ENCODE measurements at places on chromosomes 12 and 14. TPM values are rescaled to one million over a fixed set of nuclear protein-coding genes. Genes with fewer than 3 reads are reported as not detected.
A peak's percentile ranks its signal among the peaks of the same experiment; 100 is the strongest.

RAN gene
- total RNA-seq = 1,332 TPM

ZNF385A gene
- total RNA-seq = 0.55 TPM

NTF3 gene
- total RNA-seq = not detected

NID2 gene
- 0.18 TPM for total RNA-seq

MIP gene
- not detected for total RNA-seq

C12orf60 gene
- 1.4 TPM for total RNA-seq

FAM186B gene
- total RNA-seq = 0.18 TPM

DNA sequence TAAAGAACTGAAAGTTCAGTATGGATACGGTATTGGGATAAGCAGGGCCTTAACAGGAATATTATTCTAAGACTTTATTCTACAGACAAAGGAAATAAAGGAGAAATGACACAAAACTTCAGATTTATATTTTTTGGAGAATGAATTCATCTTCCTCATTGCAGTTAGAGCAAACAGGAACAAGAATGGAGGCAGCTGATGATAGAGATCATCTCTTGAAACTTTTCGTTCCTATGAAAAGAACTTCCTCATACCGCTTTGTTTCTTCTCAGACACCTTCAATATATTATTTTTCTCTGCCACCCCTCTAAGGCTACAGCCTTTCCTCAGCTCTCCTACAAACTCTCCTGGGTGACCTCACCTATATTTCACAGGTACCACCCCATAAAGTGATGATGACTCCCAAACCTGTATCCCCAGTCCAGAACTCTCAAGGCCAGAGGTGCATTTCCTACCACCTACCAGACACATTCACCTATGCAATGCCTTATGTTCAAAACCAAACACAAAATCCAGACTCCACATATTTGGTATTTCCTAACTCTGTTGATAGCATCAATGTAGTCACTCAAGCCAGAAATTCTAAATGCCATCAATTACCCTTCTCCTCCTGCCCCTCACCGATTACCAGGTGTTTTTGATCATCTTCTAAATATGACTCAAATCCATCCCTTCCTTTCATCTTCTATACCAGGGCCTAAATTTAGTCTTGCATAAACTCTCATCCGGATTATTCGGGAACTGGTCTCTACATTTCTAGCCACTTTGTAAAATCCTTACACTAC is 7.4 kb downstream of the MAP4K5 start:
- H3K27ac ChIP-seq = no peak overlapping the region
- H3K36me3 ChIP-seq = peaks cover 20% of the 10 kb centered on the region
- H3K4me1 ChIP-seq = peaks cover 56% of the 10 kb centered on the region

GRCh38 chr12:68954811-68955210 is 21.8 kb upstream of the CPM start:
- H3K36me3 ChIP-seq = peaks cover 2% of the 10 kb centered on the region
- H3K27ac ChIP-seq = no peak overlapping the region
- peaks cover 22% of the 10 kb centered on the region for H3K4me1 ChIP-seq
- DNase-seq = no peak

- H3K27ac ChIP-seq = no peak within 1 kb of the TSS
- no peak for DNase-seq
- peaks cover 12% of the 10 kb centered on the region for H3K4me1 ChIP-seq
- H3K27me3 ChIP-seq = peaks cover 66% of the 10 kb centered on the region
- H3K36me3 ChIP-seq = no peaks in the 10 kb centered on the region
Observed at GRCh38 chr14:92323011-92323915, at the start of gene SLC24A4. TSS of gene SLC24A4 (plus strand) at chr14:92323165. CDS start at chr14:92323831, 666 bp downstream.

DNA sequence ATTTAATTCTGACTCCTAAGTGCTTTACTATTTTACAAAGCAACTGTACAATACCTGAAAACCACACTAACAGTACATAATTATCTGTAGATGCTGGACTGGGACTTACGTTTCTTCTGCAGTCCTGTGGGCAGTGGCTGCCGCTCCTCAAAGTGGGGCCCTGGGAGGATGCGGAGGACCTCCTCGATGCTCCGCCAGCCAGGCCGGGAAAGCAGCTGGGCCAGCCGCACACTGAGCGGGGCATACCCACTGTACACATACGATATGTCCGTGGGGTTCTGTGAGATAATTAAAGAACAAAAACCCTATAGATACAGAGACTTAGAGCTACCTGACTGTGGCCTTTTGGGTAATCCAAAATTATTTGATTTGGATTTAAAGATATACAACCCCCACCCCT is 6.8 kb upstream of the DIABLO start:
- H3K27ac ChIP-seq = no peak overlapping the region
- DNase-seq = no peak
- no peak overlapping the region for H3K4me3 ChIP-seq
- no peaks in the 10 kb centered on the region for H3K27me3 ChIP-seq

- no peaks in the 10 kb centered on the region for H3K36me3 ChIP-seq
- no peak overlapping the region for H3K4me3 ChIP-seq
- no peak for DNase-seq
- H3K27me3 ChIP-seq = peaks cover 20% of the 10 kb centered on the region
- no peaks in the 10 kb centered on the region for H3K4me1 ChIP-seq
Observed at GRCh38 chr14:69917287-69917686, 38.1 kb downstream of the SMOC1 start.

DNA sequence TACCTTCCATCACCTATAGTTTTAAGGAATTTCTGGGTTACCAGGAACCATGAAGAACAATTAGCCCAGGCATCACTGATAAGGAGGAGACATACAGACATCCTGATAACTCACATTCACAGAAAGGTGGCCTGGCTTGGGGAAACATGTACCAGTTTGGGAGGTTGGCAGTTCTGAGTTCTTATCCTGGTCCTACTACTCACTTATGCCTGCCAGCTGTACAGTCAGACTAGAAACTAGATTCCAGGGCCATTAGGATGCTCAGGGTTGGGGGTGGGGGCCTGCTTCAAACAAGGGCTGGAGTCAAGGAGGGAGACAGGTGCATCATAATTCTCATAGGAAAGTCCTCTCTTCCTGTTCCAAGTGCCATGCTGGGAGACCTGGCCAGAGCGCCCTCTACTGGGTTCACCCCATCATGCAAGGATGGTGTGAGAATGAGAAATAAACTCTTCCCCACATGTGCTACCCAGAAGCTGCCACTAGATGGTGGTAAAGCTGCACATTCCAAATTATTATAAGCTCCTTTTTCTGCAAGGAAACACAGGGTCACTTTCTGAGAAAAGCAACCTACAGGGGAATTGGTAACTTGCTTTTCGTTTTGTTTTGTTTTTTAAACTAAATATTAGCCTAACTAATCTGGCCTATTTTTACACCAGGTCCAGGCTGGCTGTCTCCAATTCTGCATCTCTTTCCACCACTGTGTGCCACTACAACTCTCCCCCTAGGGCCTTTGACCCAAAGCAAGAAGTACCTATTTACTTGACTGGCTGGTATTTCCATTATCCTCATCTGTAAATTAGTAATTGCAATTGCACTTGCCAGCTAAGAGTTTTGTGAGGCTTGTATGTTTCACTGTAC is 14.5 kb downstream of the OAS2 start:
- DNase-seq = peak; percentile 70
- H3K4me3 ChIP-seq = no peak overlapping the region
- peaks cover 95% of the 10 kb centered on the region for H3K36me3 ChIP-seq
- H3K27ac ChIP-seq = no peak overlapping the region
- peaks cover 32% of the 10 kb centered on the region for H3K4me1 ChIP-seq
- H3K27me3 ChIP-seq = no peaks in the 10 kb centered on the region

DNA sequence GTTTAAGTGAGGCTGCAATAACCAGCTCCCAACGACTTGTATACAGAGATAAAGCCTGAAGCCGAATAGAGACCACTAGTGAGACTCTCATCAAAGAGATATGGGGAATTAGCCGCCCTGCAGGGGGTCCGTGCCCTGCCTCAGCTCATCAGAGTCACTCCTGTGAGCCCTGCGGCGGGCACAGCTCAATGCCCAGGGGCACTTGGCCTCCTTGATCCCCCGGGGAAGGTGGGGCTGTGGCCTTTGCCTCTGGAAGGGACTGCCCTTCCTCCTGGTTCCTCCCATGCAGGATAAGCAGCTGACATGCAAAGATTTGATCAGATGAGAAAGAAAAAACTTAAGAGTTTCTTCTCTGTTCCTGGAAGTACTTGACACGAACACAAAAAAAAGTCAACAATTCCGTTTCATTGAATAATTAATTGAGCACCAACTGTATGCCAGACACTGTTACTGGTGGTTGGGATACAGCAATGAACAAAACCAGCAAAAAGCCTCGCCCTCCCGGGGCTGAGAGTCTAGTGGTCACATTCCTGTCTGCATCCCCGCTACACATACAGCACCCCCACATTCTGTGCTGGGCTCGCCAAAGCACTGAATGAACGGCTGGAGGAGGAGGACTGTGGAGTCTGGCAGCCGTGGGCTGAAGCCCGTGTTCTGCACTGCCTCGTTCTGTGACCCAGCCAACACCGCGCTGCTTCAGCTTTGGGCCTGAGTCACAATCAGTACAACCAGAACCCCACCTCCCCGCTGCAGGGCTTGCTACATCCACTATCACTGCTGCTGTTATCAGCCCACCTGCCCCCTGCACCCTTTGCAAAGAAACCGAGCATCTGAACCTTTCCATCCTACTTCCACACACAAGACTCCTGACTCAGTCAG is 10.3 kb downstream of the TTC7B start:
- peaks cover 19% of the 10 kb centered on the region for H3K4me1 ChIP-seq
- no peaks in the 10 kb centered on the region for H3K27me3 ChIP-seq
- no peak for DNase-seq
- H3K36me3 ChIP-seq = peaks cover 4% of the 10 kb centered on the region
- no peak overlapping the region for H3K4me3 ChIP-seq
- H3K27ac ChIP-seq = no peak overlapping the region

DNA sequence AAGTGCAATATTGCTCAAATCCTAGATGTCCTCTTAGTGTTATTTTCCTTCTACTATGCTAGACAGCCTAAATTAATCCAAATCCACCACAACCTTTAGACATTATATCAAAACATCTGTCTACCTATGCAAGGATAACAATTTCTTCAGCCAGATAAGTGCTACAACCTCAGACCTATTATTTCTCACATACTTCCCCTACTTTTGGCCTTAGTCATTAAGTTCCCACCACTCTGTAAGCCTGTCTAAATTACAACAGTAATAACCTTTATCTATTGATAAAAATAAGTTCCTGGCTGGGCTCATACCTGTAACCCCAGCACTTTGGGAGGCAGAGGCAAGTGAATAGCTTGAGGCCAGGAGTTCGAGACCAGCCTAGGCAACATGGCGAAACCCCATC is 74.0 kb downstream of the KIF21A start:
- peaks cover 35% of the 10 kb centered on the region for H3K36me3 ChIP-seq
- H3K27me3 ChIP-seq = no peaks in the 10 kb centered on the region
- H3K27ac ChIP-seq = no peak overlapping the region
- peaks cover 27% of the 10 kb centered on the region for H3K4me1 ChIP-seq

DNA sequence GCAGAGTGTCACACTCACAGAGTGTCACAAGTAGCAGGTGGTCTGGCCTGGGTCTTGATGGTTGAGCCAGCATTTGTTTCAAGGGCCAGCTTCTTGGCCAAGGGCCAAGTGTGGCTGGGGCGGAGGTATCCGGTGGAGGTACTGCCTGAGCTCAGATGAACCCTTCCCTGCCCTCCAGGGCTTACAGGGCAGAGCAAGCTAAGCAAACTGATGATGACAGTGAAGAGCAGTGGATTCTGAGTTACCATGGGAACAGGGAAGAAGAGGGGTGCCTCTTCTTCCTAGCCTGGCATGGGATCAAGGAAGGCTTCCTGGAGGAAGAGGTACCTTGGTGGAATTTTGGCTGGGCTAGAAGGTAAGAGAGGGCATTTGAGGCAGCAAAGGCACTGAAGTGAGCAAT is 35.7 kb downstream of the MVK start:
- no peak overlapping the region for H3K4me3 ChIP-seq
- H3K27me3 ChIP-seq = peaks cover 21% of the 10 kb centered on the region
- H3K27ac ChIP-seq = no peak overlapping the region
- DNase-seq = no peak
- no peaks in the 10 kb centered on the region for H3K36me3 ChIP-seq
- peaks cover under 1% of the 10 kb centered on the region for H3K4me1 ChIP-seq

GRCh38 chr12:24565300-24565699 is 383.6 kb downstream of the BCAT1 start:
- no peak overlapping the region for H3K27ac ChIP-seq
- H3K36me3 ChIP-seq = no peaks in the 10 kb centered on the region
- peaks cover 16% of the 10 kb centered on the region for H3K4me1 ChIP-seq
- DNase-seq = no peak

- H3K4me1 ChIP-seq = no peaks in the 10 kb centered on the region
- no peaks in the 10 kb centered on the region for H3K36me3 ChIP-seq
- H3K27me3 ChIP-seq = no peaks in the 10 kb centered on the region
- DNase-seq = no peak
- no peak overlapping the region for H3K4me3 ChIP-seq
Observed at GRCh38 chr14:79924551-79924950, 286.8 kb downstream of the DIO2 start.

DNA sequence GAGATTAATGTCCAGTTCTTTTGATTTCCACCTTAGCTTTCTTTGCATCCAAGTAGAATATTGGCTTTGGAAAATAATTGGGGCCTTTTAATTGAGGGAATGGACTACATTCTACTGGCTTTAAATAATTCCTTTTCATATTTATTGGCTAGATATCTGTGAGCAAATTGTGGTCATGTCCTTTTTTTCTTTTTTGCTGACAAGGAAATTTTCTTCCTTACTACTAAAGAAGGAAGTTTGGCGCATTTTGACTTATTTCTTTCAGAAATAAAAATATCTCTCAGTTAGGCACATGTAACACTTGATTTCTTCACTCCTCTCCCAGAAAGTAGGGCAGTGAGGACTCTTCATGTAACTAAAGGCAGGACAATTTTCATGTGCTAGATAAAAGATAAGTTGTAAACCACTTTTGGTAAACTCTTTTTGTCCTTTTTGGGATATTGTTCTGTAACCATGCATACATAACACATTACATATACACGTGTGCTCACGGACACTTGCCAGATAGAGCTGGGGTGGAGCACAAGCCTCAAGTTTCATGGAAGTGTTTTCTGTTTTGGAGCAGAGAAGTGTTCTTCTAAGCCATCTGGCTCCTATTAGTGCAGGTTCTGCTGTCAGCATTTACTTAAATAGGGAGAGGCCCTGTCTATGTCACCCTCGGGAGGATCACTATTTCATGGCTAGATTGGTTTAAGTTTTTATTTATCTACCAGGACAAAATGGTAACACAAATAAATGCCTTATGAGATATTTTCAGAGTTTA is 85.1 kb upstream of the LRIG3 start:
- no peak overlapping the region for H3K4me3 ChIP-seq
- H3K27ac ChIP-seq = no peak overlapping the region
- no peaks in the 10 kb centered on the region for H3K27me3 ChIP-seq
- H3K4me1 ChIP-seq = no peaks in the 10 kb centered on the region
- H3K36me3 ChIP-seq = no peaks in the 10 kb centered on the region

DNA sequence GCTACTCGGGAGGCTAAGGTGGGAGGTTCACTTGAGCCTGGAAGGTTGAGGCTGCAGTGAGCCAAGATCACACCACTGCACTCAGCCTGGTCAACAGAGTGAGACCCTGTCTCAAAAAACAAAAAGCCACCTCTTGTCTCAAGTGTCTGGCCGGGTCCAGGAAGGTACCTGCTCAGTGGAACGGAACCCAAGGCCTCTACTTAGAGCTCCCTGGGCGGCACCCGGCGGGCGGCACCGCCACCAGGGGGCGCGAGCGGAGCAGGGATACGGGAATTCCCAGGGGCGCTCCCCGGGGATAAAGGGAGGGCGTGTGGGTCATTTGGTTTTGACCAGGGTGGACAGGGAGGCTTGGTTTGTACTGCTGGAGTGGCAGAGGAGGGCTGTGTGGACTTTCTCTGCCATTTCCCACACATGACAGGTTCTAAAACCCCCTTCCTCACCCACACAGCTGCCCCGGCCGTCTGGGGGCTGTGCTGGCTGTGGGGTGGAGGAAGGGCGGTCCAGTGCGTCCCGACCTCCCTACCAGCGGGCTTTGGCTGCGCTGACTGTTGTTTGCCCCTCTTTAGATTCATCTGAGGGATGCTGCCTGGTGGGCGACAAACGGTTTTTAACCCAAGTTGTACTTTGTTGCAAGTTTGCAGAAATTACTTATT is 91.4 kb downstream of the SETD3 start:
- peak; percentile 29 for DNase-seq
- H3K27me3 ChIP-seq = peaks cover 9% of the 10 kb centered on the region
- H3K36me3 ChIP-seq = no peaks in the 10 kb centered on the region
- no peak overlapping the region for H3K4me3 ChIP-seq
- H3K27ac ChIP-seq = no peak overlapping the region
- peaks cover 13% of the 10 kb centered on the region for H3K4me1 ChIP-seq
